Kidney glomerular epithelial cell (primary cell): ENCODE measurements at places on chromosomes 6 and 20.
A peak's percentile ranks its signal among the peaks of the same experiment; 100 is the strongest.

GRCh38 chr6:135932651-135933050, 81.2 kb downstream of the PDE7B start:
- no peak for DNase-seq

DNA sequence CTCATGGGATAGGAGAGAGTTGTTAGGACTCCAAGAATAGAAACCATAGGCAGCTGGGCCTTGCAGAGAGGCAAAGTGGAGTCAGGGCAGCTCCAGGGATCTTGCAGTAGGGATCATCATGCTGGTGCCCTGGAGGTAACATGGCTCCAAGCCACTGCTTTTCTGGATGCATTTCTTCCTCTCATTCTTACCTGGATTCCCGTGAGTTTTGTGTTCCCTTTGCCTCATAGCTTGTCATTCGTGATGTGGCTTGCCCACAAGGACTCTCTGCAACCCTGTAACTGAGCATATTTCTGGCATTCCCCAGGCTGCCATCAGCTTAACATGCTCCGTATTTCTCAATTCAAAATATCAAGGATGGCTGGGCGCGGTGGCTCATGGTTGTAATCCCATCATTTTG, 5.3 kb downstream of the NHLRC1 start:
- DNase-seq = no peak

DNA sequence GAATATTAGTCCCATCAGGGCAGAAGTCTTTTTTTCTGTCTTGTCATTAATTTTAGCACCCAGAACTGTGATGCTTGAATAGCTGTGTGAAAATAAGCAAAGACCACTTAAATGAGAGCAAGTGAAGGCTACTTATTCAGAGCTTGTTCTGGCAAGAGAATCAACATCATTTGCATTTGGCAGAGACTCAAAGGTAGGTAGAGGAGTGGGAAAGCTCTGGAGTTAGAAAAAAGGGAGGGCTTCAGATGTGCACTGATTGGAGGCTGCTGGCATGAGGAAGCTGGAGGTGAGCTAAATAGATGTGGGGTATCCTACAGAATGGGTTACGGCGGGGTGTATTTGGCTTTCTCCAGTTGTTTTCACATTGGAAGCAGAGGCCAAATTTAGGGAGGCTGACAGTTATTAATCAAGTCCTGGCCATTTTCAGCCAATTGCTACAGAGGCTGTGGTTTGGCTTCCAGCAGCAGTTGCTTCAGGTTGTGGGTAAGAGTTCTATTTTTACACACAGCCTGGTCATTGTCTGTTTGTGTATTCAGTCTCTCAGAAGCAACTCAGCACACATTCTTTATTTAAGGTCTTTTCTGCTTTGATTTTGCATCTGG, 254.3 kb downstream of the BTBD3 start:
- no peak for DNase-seq

DNA sequence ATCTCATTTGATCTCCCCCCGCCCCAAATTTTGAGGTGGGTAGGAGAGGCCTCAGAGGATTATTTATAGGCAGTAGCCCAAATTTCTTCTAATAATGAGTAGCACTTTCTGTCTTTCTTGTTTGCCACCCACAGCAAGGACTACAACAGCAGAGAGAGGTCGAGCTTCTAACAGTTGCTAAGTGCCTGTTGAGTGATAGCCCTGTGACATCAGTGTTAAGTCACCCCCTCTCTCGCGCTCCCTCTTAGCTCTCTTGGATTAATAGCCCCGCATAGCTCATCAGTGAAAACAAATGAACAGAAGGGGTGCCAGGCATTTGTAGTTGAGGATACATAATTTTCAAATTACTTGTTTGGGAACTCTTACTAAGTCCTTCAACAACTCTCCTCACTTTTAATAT, 3.5 kb downstream of the ANKRD60 start:
- DNase-seq = no peak

DNA sequence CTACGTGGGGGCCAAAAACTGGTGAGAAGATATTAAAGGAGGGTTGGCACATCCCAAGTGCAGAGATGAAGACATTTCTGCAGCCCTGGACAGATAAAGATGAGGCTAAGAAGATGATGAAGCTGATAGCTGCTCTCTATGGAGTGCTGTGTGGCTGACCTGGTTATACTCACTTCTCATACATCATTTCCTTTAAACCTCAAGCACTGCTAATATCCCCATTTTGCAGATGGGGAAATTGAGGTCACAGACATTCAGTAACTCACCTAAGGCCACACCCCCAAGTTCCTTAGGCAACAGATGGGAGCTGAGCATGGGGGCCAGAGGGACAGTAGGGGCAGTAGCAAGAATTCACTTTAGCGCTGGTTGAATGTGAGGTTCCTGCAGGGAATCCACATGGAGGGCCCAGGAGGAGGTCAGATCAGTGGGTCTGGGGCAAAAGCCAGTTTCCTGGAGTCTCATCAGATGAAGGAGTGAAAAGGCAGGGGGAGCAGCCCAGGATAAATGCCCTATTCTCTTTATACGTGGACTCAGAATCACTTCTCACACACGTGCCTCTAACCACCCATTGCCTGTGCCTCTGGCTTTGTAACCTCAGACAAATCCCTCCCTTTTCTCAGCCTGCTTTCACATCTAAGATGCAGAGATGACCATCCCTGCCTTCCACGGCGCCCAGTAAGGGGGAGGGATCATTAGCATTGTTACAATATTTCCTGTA, 125.8 kb downstream of the NFATC2 start:
- no peak for DNase-seq

- no peak for DNase-seq
Measured at GRCh38 chr6:22249711-22250350, 47.0 kb downstream of the PRL start.

GRCh38 chr6:93735099-93735498, 315.7 kb upstream of the EPHA7 start:
- peak; percentile 12 for DNase-seq

- no peak for DNase-seq
Measured at GRCh38 chr6:16625291-16626265, 135.7 kb downstream of the ATXN1 start.
